ENCODE measurements at places on chromosomes 1 and 21. TPM values are rescaled to one million over a fixed set of nuclear protein-coding genes. Genes with fewer than 3 reads are reported as not detected.

The MYCBP gene
- 6.3 TPM for total RNA-seq

The C1orf141 gene
- total RNA-seq, result not detected

The TGFB2 gene
- 122 TPM for total RNA-seq

The FOXD2 gene
- under 0.01 TPM for total RNA-seq

The B3GALT2 gene
- total RNA-seq, result 3.7 TPM

The SPRR2A gene
- total RNA-seq, result not detected

The DAB1 gene
- not detected for total RNA-seq

The LRIF1 gene
- 8.5 TPM for total RNA-seq

The C4BPB gene
- total RNA-seq, result not detected

The LCE1C gene
- total RNA-seq, result not detected

The MINDY1 gene
- 9.9 TPM for total RNA-seq

The CYYR1 gene
- 6.3 TPM for total RNA-seq

The DSTYK gene
- total RNA-seq, result 8.9 TPM

The FAM3B gene
- not detected for total RNA-seq

The PLPP3 gene
- total RNA-seq, result 58.1 TPM

The OR2L2 gene
- total RNA-seq, result not detected

Measured in lung microvascular endothelial cell (primary cell).